ENCODE measurements at places on chromosomes 4 and X.

- no peaks in the 10 kb centered on the region for H3K27me3 ChIP-seq
- no peak for DNase-seq
- H3K4me3 ChIP-seq = no peak overlapping the region
- H3K27ac ChIP-seq = no peak overlapping the region
Measured at GRCh38 chr4:89949782-89950387, 55.2 kb downstream of the MMRN1 start.

GRCh38 chr4:6271701-6272465 lies 2.2 kb downstream of the WFS1 start:
- peaks cover 5% of the 10 kb centered on the region for H3K4me1 ChIP-seq
- H3K27ac ChIP-seq = no peak overlapping the region
- no peak overlapping the region for H3K4me3 ChIP-seq
- H3K36me3 ChIP-seq = no peaks in the 10 kb centered on the region
- H3K27me3 ChIP-seq = peaks cover 7% of the 10 kb centered on the region

DNA sequence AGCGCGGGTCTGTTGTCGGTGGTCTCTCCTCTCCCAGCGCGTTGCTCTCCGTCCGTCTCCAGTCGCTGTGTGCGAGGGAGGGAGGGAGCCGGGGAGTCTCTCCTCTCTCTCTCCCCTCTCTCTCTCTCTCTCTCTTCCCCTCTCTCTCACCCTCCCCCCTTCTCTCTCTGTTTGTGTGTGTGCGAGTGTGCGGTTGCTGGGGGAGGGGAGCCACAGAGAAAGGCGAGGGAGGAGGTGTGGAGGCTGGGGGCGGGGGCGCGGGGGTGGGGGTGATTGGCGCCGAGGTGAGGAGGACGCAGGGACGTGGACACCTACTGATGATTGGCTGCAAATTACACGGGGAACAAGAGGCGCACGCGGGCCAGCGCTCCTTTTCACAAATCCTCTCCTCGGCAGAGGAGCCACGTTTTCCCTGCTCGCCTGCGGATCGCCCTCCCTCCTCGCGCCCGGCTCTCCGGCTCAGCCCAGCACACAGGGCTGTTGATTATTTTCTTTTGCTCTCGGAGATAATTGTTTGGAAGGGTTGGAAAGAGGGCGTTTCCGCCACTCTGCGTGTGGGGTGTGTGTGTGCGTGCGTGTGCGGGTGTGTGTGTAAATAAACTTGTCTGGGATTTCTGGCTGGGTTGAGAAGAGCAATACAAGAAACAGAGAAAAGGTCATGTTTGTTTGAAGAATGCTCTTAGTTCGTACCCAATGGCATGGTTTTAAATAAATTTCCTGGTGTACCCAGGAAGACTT lies at the start of gene CXXC4:
Gene CXXC4 (minus strand): TSS at position 73 of the 738 bp plus-strand sequence. CDS start 3,092 bp downstream, outside the sequence.
- no peak within 1 kb of the TSS for H3K27ac ChIP-seq
- peaks cover 47% of the 10 kb centered on the region for H3K27me3 ChIP-seq
- H3K36me3 ChIP-seq = no peaks in the 10 kb centered on the region
- H3K4me1 ChIP-seq = peaks cover 30% of the 10 kb centered on the region

DNA sequence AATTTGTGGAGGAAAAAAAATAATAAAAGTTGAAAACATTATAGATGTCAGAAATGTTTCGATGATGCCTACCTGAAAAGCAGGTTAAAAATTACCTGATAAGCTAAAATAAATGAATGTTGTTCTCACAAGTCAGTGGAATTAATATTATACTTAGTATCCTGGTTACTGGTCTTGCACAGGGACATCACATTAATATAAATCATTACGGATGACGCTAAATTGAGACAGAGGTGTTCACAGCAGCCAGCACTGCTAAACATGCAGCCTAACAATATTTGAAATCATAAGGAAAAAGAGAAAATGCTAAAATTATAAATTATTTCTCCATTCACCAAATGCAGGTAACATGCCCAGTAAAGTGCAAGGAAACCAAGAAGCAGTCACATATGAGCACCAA lies 1130.0 kb downstream of the STPG2 start:
- no peaks in the 10 kb centered on the region for H3K36me3 ChIP-seq
- no peak overlapping the region for H3K27ac ChIP-seq
- H3K27me3 ChIP-seq = no peaks in the 10 kb centered on the region
- no peak overlapping the region for H3K4me3 ChIP-seq

DNA sequence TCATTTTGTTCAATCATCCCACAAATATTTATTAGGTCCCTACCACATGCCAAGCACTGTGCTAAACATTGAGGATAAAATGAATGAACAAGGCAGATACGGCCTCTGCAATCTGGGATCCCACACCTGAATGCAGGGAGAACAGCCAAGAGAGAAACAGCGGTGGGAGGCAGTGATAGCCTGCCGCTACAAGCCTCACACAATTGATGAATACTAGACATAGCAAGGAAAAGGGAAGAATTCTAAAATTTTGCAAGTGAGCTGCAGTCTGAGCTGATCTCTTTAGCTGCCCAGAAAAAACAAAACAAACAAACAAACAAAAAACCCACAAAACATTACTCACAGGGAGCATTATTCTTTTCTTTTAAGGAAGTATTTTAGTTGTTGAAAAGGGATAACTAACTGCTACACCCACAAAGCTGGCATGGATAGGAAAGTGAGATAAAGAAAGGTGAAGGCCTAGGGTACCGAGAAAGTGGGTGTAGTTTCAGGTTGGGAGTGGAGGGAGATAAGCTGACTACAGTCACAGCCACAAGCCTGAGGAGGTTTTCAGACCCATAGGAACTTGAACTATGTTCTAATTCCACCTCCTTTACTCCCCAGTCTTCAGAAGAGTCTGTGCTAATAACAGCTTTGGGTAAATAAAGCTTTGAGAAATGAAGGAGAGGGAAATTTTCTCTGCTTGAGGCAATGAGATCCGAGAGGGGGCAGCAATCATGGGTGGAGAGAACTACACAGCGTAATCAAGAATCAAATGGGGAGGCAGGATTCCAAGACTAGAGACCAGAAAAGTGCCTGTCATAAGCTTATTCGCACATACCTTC lies 85.4 kb downstream of the SH3RF1 start:
- peaks cover 20% of the 10 kb centered on the region for H3K27me3 ChIP-seq
- no peaks in the 10 kb centered on the region for H3K4me1 ChIP-seq
- H3K27ac ChIP-seq = no peak overlapping the region
- DNase-seq = no peak

- peak; percentile 12 for DNase-seq
- H3K4me1 ChIP-seq = peaks cover 33% of the 10 kb centered on the region
- H3K27ac ChIP-seq = peak within 1 kb of the TSS; percentile 37
- H3K4me3 ChIP-seq = peak within 1 kb of the TSS; percentile 10
Measured at GRCh38 chrX:41688835-41689234, at the start of gene GPR34. Gene GPR34, plus strand, starts transcription at chrX:41688973. Its CDS starts 6,661 bp downstream, at chrX:41695634.

DNA sequence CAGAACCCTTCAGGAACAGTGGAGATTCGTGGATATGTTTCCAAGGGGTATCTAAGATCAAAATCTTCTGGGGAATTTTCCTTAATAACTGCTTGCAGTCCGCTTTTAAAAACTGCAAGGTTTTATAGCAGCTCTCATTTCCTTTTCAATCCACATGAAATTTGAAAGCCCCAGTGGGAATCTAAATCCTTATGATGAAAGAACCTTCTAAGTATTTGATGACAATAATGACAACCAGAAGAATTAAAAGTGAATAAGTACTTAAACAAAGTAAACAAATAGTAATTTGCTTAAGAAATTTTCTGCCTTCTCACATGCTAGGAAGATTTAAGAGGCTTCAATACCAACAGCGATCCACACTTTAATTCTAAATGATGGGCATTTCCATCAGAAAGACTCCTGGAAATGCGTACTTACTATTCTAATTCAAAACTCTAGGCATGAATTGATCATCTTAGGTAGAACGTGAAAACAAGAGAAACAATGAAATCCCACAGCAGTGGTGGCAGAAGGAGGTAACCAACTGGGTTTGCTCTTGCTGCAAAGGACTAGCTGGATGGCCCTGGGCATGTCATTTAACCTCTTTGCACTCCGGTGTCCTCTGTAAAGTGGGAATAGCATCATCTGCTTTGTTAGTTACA lies 37.6 kb upstream of the S100G start:
- H3K4me1 ChIP-seq = peaks cover 1% of the 10 kb centered on the region
- peaks cover 1% of the 10 kb centered on the region for H3K36me3 ChIP-seq
- H3K27ac ChIP-seq = no peak overlapping the region
- DNase-seq = no peak

DNA sequence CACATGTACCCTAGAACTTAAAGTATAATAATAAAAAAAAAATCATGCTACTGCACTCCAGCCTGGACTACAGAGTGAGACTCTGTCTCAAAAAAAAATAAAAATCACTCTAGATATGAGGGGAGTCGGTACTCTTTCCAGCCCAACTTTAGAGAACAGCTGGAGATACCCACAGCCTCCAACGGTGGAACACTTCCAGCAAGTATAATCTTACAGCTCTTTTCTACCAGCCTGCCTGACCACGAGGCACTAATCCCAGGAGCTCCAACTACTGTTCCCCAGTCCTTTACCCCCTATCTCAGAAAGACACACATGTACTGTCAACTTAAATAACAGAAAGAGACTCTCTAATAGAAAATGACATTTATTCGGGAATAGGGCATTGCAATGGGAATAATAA lies 46.8 kb downstream of the STEEP1 start:
- no peak overlapping the region for H3K4me3 ChIP-seq
- no peak for DNase-seq
- peaks cover 5% of the 10 kb centered on the region for H3K4me1 ChIP-seq
- H3K36me3 ChIP-seq = no peaks in the 10 kb centered on the region
- peaks cover 5% of the 10 kb centered on the region for H3K27me3 ChIP-seq

DNA sequence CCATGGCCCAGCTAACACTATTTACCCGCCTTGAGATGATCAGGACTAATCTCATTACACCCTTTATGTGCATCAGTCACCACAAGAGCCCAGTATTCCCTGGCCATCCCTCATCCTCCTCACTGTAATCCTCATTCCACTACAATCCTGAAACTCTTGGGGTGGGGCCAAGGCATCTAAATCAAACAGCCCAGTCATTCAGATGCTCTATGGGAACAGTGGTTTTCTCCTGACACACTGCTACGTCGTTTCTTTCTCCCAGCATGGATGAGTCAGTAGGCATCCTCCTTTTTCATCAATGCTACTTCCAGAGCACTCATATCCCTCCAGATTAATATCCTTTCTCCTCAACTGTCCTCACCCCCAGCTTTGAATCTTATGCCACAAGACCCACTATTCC lies 5.6 kb downstream of the SDAD1 start:
- H3K27me3 ChIP-seq = no peaks in the 10 kb centered on the region
- H3K36me3 ChIP-seq = peaks cover 10% of the 10 kb centered on the region
- no peak overlapping the region for H3K4me3 ChIP-seq
- peaks cover 26% of the 10 kb centered on the region for H3K4me1 ChIP-seq
- no peak for DNase-seq
- H3K27ac ChIP-seq = no peak overlapping the region

DNA sequence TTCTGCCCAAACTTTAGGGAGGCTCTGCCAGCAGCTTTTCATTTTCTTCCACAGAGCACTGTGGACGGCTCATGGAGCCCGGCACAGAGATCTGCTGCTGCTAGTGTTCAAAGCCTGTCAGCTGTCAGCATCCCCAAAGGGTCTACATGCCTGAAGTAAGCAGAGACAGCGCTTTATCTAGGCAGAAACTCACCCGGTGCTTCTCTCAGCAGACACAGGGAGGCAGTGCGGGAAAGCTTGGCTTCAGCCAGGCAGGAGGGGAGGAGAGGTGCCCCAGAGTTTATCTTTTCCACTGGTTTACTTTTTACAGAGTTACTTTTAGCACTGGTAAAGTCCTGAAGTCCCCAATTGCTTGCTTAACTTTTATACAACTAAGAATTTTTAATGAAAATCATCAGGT lies 339.3 kb downstream of the NKX6-1 start:
- H3K4me3 ChIP-seq = no peak overlapping the region
- H3K4me1 ChIP-seq = no peaks in the 10 kb centered on the region
- no peak for DNase-seq

DNA sequence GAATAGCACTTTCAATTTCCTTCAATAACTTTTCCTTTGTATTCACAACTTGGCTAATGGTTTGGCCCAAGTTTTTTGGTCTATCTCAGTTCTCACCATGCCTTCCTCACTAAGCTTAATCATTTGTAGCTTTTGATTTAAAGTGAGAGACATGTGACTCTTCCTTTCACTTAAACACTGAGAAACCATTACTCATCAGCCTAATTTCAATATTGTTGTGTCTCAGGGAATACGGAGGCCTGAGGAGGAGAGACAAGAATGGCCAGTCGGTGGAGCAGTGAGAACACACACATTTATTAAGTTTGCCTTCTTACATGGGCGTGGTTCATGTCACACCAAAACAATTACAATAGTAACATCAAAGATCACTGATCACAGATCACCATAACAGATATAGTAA lies 56.7 kb downstream of the TSPAN5 start:
- H3K4me3 ChIP-seq = peak overlapping the region; percentile 78
- H3K27ac ChIP-seq = peak overlapping the region; percentile 73
- H3K4me1 ChIP-seq = peaks cover 48% of the 10 kb centered on the region
- peak; percentile 37 for DNase-seq
- H3K27me3 ChIP-seq = no peaks in the 10 kb centered on the region

- no peak overlapping the region for H3K27ac ChIP-seq
- peaks cover 15% of the 10 kb centered on the region for H3K27me3 ChIP-seq
- H3K4me1 ChIP-seq = no peaks in the 10 kb centered on the region
- DNase-seq = no peak
Measured at GRCh38 chrX:3026074-3026815, 15.0 kb upstream of the ARSF start.

GRCh38 chrX:644304-645281 lies 14.0 kb downstream of the SHOX start:
- peaks cover 27% of the 10 kb centered on the region for H3K27me3 ChIP-seq
- H3K27ac ChIP-seq = no peak overlapping the region
- H3K4me1 ChIP-seq = no peaks in the 10 kb centered on the region

- peaks cover 24% of the 10 kb centered on the region for H3K27me3 ChIP-seq
- no peak overlapping the region for H3K4me3 ChIP-seq
- H3K4me1 ChIP-seq = peaks cover 52% of the 10 kb centered on the region
Measured at GRCh38 chr4:38179690-38180377, 219.6 kb downstream of the PTTG2 start.

DNA sequence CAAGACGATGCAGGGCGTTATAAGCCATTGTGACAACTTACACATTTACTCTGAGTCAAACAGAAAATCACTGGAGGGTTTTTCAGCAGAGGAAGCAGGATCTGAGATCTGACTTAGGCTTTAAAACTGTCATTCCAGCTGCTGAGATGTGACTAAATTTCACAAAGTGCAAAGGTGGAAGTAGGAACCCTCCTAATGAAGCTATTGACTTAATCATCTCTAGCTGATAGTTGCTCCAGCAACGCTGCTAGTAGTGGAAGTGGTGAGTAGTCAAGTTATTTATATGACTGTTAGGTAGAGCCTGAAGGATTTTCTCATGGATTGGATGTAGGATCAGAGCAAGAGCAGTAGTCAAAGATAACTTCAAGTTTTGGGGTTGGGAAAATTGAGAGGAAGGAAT lies 218.6 kb downstream of the GRID2 start:
- H3K27ac ChIP-seq = no peak overlapping the region
- no peak overlapping the region for H3K4me3 ChIP-seq
- no peak for DNase-seq
- no peaks in the 10 kb centered on the region for H3K27me3 ChIP-seq
- no peaks in the 10 kb centered on the region for H3K4me1 ChIP-seq

- peaks cover 6% of the 10 kb centered on the region for H3K4me1 ChIP-seq
- no peak for DNase-seq
- H3K36me3 ChIP-seq = no peaks in the 10 kb centered on the region
- no peak overlapping the region for H3K27ac ChIP-seq
- H3K27me3 ChIP-seq = peaks cover 9% of the 10 kb centered on the region
Measured at GRCh38 chr4:184099535-184099966, 118.1 kb downstream of the ENPP6 start.

- no peak overlapping the region for H3K4me3 ChIP-seq
- H3K27me3 ChIP-seq = no peaks in the 10 kb centered on the region
- H3K27ac ChIP-seq = no peak overlapping the region
- no peaks in the 10 kb centered on the region for H3K36me3 ChIP-seq
Measured at GRCh38 chr4:6071959-6072720, 53.9 kb upstream of the C4orf50 start.

- no peak overlapping the region for H3K4me3 ChIP-seq
- H3K36me3 ChIP-seq = no peaks in the 10 kb centered on the region
- H3K27me3 ChIP-seq = no peaks in the 10 kb centered on the region
- no peak for DNase-seq
Measured at GRCh38 chr4:79210636-79211049, 115.2 kb downstream of the NAA11 start.

All from activated T-cell treated with anti-CD3 and anti-CD28 coated beads, Interleukin-2, amount 50 U/mL, for 72 hours (primary cell).